ENCODE measurements at places on chromosomes 7 and 10.

DNA sequence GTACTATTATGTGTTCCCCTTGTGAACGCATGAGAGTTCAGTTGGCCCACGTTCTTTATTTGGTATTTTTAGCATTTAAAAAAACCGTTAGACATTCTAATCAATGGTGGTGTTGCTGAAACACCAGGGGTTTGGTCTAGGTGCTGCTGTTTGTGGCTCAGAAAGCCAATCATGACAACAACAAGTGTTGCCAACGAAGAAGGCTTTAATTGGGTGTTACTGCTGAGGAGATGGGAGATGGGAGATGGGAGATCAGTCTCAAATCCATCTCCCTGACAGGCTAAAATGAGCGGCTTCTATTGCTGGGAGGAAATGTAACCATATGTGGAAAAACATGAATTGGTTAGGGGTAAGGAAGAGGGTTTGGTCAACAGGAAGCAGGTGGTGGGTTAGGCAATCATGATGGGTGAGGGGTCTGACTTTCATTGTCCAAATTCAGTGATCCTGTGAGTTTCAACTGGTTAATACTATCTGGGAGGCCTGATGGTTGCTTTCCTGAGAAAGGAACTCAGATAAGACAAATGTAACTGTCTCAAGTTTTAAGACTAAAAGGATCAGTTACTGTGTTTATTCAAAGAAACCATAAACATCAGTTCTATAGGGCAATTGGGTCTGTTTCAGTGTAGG is 4.6 kb upstream of the ZNF425 start:
- no peak for DNase-seq

DNA sequence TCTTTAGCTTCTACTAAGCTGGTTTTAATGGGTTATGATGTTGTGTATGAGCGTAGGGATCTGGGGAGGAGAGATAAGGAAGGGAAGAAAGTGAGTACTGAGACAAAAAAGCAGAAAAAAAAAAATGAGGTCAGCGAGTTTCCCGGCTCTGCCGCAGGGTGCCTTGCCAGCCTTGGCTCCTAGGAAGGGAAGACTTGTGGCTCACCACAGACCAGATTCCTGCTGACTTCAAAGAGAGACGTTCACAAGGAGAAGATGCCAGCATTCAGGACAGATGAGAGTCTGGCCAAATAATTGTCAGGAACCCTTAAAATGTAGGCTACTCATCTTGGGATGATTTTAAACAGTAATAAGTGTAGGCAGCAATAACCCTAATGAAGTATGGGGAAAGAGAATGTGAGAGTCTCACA is 11.4 kb upstream of the FAS start:
- DNase-seq, result no peak

DNA sequence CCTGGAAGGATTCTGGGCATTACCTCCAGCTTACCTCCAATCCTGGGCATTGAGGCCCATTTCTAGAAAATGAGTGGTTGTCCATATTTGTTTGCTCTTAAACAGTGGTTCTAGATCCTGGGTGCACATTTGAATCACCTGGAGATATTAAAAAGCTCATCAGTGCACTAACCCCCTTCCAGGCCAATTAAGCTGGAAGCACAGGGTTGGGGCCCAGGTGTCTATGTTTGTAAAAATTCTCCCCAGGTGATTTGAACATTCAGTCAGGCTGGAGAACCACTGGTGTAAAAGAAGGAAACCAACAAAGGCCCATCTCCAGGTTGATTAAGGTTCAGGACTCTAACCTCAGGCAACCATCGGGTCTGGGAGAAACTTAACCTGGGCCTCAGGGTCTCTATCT is 102.6 kb upstream of the NANOS1 start:
- no peak for DNase-seq

- DNase-seq, result no peak
These were observed 22.7 kb upstream of the SLC35B4 start for GRCh38 chr7:134339475-134339874.

- DNase-seq, result no peak
These were observed 169.3 kb upstream of the MAGI2 start for GRCh38 chr7:79622781-79623180.

DNA sequence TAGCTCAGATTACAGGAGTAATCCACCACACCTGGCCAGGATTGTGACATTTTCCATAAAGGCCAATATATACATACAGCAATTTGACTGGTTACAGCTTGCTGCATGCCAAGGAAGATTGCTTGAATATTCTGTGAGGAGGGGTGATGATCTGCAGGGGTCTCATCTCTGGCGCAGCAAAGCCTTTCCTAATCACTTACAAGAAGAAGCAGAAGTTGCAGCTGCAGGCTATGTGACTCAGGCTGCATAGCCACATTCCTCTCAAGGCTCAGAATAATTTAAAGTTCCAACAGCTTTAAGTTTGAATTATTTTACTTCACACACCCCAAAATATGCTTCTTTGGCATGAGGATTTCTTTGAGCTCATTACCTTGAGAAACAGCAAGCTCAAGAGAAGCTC is 11.4 kb upstream of the RASGEF1A start:
- no peak for DNase-seq

- no peak for DNase-seq
These were observed 102.7 kb downstream of the AGMO start for GRCh38 chr7:15459018-15459615.

- DNase-seq, result no peak
These were observed 341.2 kb upstream of the STEAP1 start for GRCh38 chr7:89813081-89813480.

DNA sequence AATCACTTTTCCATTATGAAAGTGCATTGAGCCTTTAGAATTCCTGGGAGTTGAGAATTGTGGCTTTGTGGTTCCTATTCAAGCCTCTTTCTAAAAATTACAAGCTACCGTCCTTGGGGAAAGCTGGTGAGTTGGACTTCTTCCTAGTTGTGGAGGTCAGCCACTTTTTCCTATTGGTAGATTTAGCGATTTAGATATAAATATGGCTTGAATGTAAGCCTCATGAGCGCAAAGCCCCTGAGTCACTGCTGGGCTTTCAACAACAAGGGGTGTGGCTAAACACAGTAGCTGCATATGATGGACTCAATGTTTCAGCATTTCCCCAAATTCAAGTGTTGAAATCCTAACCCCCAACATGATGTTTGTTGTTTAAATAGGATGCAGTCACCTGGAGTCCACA is 150.0 kb upstream of the IGFBP3 start:
- no peak for DNase-seq

- no peak for DNase-seq
These were observed 1.1 kb downstream of the NDUFB2 start for GRCh38 chr7:140697447-140698143.

DNA sequence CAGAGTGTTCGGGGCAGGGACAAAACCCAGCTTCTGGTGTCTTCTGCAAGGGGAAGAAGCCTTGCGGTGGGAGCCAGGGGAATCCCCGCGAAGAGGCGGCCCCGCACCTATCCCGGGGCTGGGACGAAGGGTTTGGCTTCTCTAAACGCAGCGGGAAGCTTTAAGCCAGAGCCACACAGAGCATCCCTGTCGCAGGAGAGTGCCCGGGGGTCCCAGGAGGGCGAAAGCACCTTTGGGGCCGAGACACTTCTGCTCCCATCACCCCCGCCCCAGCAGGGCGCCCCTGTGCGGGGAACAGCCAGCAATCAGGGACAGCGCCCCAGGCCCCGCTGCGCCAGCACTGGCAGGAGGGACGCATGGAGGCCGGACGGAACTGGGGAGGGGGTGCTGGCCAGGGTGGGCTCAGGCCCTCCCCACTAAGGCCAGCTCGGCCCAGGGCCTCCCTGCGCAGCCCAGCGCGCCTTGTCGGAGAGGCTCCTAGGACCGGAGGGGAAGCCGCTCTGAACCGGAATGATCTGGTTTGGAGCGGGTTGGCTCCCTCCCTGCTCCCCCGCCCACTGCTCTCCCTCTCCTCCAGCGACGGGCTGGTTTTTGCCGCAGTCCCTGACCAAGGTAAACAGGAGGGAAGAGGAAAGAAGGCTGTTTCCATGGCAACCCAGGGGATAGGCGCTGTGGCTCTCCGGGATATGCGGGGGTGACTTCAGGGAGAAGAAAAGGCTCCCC is 63.9 kb downstream of the TMEM209 start:
- DNase-seq, result peak; percentile 80

- no peak for DNase-seq
These were observed 367 bp upstream of the AVL9 start for GRCh38 chr7:32494946-32495297.

- DNase-seq, result no peak
These were observed 69.8 kb downstream of the DOCK4 start for GRCh38 chr7:112136271-112137008.

DNA sequence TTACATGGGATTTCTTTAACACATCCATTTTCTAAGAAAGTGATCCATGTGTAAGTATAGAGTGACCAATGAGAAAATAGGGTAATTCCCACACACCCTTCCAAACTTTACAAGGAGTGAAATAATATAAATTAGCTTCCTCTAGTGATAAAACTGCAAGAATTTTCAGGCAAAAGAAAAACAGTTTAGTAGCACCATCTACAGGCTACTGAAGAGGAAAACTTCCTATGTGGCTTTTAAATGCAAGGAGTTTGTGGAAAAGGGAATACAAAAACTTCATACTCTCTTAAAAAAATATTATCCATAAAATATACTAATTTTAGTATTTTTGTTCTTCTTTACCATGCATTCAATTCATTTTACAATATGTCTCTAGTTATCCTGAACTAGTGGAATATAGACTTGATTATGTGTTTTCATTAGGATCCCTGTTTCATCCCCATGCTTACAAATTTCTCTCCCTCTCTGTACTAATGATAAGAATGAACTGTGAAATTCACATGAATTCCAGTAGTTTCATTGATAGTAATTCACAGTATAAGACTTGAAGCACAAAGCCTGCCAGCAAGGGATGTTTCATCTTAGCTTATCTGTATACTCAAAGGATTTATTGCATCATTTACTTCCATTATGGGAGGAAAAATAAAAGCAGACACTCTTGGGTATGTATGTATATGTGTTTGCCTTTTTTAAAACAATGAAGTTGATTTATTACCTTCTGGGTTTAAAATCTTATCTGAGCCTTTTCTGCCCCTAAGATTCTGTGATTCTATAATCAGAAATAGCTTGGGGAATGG is 442.9 kb downstream of the AUTS2 start:
- DNase-seq, result no peak

GRCh38 chr7:22569586-22570321 is 69.8 kb upstream of the STEAP1B start:
- no peak for DNase-seq

GRCh38 chr7:126803990-126804389 is 448.8 kb downstream of the GRM8 start:
- DNase-seq, result no peak

DNA sequence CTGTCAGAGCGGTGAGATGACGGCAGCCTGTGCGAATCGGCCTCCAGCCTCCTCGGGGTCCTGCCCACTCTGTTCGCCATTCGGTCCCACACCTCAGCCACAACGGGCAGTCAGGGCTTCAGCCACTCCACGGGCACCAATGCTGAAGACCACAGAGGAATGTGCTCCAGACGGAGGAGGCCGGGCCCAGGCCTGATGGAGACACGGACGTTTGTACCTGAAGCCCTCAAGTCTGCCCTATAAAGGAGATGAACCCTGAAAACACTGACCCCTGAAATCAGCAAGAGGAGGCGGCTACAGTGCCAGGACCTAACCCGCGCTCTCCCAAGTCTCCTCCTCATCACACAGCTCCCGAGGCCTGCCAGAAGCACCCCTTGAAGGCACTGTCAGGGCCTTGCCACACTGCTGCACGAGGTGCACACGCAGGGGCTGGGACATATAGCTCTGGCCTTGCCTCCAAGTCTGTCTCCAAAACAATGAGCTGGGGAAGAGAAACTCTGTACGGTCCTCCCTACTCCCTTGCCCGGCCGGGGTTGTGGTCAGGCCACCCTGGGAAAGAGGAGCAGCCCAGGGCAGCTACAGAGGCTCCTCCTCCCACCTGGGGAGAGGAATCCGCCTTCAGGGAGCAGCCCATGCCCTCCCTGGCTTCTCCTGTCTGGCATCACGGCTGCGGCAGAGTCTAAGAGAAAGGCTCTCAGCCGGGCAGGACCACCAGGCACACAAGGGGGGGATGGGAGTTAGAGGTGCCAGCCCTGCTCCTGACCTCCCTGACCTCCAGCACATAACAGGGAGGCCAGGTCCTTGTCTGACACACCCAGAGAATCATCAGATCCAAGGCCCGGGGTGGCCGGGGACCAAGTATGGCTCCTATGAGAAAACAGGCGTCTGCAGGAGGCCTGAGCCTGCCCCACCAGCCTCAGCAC is 310.1 kb downstream of the PTPRN2 start:
- no peak for DNase-seq

DNA sequence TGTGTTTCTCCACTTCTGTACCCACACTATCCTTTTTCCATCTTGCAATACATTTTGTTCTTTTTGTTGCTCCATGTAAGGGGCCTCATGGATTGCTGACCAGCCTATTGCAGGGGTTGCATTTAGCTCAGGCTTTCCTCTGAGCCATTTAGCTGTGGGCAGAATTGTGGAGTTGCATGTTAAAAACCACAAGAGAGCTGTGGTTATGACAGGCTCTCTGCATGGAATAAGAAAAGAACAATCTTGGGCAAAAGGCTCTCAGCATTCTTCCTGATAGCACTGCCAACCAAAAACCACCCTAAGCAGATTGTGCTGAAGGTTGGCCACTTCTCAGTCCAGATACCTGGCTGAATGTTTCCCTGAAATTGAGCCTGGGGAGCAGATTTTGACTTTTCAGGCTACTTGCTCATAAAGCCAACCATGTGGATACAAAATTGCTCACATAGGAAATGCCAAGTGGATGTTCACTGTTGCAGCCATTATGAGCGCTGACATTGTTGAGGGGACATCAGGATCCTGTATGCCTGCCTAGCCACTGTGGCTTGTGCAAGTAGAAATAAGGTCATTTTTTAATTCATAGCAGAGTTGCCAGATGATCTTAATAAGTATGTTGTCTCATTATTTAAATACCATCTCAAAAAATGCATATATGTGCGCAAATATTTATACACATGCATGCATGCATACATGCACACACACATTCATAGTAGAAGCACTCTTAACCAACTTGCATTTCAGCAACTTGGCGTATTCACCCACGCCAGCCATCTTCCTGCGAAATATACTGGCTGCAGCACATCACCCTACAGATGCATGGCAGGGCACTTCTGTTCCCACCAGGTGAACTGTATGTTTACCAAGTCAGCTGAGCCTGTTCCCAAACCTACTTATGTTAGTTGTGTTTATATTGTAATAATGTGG is 695.4 kb downstream of the LRMDA start:
- no peak for DNase-seq

- DNase-seq, result no peak
These were observed 13.4 kb downstream of the TMEM209 start for GRCh38 chr7:130191791-130192190.

GRCh38 chr10:114777415-114777814 is 44.2 kb upstream of the FHIP2A start:
- DNase-seq, result no peak

DNA sequence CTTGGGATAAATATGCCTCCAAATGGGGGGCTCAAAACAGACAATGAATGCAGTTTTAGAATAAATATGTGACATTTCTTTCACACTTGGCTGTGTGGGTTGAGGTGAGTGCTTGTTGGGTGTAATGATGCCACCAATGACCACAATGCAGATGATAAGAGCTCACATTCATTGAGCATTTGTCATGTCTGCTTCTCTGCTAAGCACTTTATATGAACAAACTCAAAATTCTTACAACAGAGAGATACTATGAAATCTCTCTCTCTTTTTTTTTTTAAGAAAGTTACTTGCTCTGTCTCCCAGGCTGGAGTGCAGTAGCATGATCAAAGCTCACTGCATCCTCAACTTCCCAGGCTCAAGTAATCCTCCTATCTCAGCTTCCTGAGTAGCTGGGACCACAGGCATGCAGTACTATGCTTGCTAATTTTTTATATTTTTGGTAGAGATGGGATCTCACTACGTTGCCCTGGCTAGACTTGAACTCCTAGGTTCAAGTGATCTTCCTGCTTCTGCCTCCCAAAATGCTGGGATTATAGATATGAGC is 185.4 kb downstream of the JCAD start:
- DNase-seq, result no peak
